Stimulated activated CD4-positive, alpha-beta T cell treated with anti-CD3 and anti-CD28 coated beads, Interleukin-12 subunit alpha, Interleukin-12 subunit beta, amount 100 ng/mL, for 48 hours (primary cell): ENCODE measurements at places on chromosomes 3 and 15.

DNA sequence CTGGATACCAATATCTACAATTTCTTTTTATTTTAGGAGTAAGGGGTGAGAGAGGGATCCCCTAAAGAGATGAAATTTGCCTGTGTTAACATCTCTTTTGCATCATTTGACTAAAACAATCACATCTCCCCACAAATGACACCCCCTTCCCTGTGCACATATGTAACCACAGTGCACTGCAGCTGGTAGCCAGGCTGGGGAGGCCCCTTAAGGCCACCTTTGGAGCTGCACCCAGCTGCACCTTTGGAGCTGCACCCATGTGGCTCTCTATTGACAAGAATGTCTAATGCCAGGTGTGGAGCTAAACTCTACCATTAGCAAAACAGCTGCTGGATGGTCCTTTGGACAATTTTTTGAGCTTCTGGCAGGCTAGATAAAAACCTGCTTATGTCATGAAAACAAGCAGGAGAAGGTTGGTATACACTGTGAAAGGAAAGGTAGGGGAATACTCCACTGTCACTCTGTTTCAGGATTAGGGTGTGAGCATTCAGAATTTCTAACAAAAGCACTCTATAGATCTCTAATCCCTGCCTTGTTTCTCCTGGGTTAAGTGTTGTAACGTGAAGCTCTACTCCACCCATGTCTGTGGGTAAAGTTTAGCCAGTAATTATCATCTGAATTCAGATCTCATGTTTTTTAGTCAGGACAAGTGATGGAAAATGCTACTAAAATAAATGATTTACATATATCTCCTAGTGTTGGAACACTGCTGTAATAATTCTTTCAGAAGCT lies 52.1 kb downstream of the TFG start:
- DNase-seq = no peak

DNA sequence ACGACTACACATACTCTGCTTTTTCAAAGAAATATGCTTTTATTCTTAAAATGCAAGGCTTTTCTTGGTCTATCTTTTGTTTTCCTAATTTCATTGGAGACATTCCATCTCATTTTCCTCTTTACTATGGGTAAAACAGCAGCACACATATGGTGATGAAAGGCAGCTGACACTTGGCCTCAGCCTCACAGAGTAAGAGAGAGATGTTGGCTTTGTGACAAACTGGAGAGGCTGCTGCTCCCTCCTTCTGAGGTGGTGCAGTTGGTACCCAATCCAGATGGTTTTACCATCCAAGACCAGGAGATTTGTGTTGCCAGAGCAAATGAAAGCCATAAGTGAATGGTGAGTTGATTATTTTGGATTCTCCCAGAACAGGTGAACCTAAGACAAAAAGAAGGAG lies 13.2 kb upstream of the SLC2A2 start:
- DNase-seq = no peak

DNA sequence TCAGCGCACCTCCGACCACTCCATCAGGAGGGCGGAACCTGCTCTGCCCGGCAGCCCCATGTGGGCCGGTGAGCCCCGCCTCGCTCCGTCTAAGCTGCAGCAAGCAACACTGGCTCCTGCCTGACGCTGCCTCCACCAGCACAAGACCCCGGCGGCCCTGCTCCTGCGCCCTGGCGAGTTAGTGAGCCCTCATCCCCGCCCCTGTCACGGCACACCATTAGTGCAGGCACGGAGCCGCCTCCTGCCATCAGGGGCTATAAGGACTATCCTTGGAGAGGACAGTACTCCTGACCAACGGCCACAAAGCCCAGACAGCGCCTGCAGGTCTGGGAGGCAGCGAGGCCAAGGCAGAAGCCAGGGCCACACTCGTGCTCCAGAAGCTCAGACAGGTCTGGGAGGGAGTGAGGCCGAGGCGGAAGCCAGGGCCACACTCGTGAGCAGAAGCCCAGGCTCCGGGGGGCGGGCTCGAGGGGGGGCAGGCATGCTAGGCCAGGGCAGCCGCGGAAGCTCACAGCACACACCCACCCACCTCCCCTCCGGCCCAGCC lies 39.4 kb downstream of the TNK2 start:
- no peak for DNase-seq

DNA sequence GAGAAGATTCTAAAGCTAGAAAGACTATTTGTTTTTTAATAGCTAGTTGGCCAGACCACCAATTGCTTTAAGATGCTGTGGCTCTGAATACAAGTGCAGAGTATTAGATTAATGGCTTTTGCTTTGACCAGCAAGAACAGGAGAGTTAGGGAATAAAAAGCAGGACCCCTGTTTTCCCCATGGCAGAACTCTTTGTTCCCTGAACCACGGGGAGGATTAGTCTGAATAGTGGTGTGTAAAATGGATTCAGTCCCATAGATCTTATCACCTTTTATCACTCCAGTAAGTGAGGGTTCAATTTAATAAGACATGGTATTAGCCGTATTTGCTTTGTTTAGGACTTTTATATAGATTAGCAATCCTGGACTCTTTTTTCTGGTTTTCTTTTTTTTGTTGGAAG lies 562.6 kb upstream of the DPPA4 start:
- no peak for DNase-seq

- peak; percentile 22 for DNase-seq
These were observed 258.5 kb downstream of the PDCD6IP start for GRCh38 chr3:34056951-34057390.
